ENCODE measurements at places on chromosomes 6 and 20. TPM values are rescaled to one million over a fixed set of nuclear protein-coding genes. Genes with fewer than 3 reads are reported as not detected.
A peak's percentile ranks its signal among the peaks of the same experiment; 100 is the strongest.

DNA sequence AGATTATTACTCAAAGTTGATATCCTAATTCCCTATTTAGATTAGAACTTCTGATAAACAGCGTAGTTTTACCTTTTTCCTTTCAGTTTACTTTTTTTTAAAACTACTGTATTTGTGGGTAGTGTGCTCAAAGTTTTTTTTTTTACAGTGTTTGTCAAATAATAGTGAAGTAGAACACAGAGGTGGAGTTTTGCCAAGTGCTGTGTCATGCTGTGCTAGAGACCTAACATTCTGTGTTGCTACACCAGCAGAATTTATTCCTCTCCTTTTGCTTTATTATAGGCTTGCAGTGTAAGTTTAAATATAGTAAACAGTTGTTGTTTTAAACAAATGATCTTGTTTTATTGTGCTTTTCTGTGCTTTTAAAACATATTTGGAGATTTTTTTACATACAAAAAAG, 125.4 kb downstream of the HIVEP1 start:
- no peak for DNase-seq

DNA sequence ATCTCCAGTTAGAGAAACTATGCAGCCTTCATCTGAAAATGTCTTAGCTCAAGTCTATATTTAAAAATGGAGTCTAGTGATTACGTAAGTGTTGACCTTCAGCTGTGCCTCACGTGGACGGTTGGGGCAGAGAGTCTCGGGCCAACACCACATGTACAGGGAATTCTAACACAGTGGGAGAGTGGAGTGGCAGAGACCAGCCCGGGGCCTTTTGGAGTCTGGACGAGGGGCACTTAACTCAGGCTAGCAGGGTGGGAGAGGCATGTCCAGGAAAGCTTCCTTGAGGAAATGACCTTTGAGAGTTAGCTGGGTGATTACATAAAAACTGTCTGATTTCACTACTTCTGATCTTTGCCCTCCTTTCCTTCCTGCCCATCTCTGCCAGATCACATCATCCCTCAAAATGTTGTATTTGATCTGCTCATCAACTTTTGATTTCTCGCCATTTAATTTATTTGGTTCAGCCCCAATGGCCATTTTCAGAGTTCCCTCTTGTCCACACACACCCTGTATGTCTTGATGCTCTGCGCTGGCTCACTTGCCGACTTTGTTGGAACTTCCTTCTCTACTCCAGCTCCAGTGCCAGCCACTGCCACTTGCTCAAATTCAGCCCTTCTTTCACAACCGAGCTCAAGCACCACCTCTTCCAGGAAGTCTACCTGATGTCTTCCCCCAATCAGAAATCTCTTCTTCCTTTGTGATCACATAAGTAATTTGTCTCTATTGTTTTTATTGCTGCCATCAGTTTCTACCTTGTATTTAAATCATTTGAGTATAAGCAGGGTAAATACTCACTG, 2.6 kb downstream of the ARMC2 start:
- no peak for DNase-seq

GRCh38 chr20:9458138-9458796, 56.1 kb upstream of the LAMP5 start:
- DNase-seq, result no peak

DNA sequence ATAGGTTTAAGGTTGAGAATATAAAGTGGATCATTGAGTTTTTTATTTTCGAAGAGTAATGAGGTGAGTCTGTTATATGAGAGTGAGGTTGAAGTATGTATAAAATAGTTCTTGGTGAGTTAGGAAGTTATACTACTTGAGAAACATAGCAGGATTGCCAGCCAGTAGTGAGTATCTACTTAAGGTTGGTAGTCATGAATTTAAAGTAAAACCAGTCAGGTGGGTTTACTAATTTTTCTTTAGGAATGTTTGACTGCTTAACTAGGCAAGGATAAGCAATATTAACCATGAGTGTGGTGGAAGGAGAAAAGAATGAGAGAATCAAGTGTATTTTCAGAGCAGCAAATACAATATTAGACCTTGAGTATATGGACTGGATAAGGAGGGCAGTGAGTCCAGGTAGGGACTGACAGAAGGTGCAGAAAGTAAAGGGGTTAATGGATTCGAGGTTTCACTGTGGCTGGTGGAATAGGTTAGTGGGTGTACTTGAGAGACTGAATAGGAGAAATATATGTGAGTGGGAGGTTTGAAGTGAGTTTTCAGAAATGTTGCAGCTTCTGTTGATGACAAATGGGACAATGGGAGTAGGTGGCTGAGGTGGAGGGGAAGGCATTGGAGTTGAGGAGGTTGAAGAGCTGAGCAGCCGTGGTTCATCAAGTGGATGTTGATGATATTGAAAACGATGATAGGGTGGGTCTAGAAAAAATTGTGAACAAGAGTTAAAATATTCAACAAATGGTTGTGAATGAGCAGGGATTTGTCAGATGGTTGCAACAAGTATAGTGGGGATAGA, 232.5 kb upstream of the ASCC3 start:
- no peak for DNase-seq

- DNase-seq, result no peak
Measured at GRCh38 chr20:50874111-50874757, 57.0 kb downstream of the ADNP start.

DNA sequence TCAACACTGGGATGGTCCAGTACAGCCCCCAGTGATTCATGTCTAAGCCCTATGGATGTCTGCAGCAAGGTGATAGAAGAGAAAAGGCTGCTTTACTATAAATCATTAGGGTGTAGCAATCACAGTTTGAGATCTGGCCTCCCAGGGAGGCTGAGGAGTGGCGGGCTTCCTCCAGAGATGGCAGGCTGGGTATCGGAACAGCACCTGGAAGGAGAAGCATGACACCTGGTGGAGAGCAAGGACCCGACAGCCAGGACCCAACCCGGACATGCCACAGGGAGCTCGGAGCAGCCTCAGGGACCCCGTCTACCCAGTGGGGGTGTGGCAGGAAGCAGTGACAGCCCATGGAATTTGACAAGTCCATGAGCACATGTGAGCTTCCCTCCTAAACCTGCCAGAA, 114.8 kb upstream of the CD93 start:
- DNase-seq, result no peak

DNA sequence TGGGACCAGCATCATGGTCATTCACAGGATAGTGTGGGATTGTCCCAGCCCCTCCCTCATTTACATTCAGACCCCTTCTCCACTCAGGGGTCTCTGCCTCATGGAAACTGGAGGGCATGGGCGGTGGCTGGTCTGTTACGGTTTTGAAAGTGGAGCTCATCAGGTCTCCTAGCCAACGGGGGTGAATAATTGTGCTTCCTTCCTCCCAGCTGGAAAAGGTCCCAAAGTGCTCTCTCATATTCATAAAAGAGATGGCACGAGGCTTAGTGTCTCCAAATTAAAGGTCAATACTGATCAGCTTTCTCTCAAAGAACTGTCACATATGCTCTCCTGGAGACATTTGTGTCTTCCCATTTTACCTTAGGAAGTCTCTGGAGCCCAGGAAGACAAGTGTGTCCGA, 19.9 kb downstream of the JARID2 start:
- no peak for DNase-seq

DNA sequence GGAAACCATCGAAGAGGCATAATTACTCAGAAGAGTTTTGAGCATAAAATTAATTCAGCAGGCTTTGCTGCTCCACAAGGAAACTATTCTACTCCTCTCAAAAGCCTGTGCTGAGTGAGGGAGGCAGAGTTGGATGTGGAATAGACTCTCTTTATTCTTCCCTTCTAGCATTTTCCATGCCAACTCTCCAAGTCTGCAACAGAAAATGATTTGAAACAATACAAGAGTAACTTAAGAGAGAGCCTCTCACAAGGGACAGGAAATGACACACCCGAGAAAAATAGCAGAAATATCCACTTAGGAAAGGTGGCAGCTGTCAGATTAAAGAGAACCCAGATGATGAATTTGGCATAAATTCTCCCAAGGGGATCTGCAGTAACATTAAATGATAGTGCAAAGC, 26.3 kb upstream of the LAMP5 start:
- no peak for DNase-seq

GRCh38 chr6:361411-362132, 30.0 kb upstream of the IRF4 start:
- no peak for DNase-seq

- DNase-seq, result no peak
Measured at GRCh38 chr6:150535151-150535804, 64.4 kb upstream of the PLEKHG1 start.

DNA sequence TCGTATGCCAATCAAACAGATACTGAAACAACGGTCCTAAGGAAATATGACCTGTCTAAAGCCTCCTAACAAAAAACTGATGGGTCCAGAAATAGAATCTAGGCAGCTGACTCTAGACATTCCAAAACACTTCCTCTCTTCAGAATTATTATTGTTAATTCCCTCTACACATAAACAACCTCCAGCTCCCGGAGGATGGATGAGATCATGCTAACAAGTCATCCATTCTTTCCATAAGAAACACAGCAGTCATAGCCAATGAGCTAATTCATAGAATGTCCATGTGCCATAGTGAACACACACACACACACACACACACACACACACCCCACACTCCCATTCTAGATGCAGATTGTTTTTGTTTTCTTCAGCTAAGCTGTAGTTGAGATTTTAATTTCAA, 44.3 kb downstream of the HDGFL1 start:
- no peak for DNase-seq

- no peak for DNase-seq
Measured at GRCh38 chr6:42572523-42572922, 8.7 kb downstream of the UBR2 start.

DNA sequence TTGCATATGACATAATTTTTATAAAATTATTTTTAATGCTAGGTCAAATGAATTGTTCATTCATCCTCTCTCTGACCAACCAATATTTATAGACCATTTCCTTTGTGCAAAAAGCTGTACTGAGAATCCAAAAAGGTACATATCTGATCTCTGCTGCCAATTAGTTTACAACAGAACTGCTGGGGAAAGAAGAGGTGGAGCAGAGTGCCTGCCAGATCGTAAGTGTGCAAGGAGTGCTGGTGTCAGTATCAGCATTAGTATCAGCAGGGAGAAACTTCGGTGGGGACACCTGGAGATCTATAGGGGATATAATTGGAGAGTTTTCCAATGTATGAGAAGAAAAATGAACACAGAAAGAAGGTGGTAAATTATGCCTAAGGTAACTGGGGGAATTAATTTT, 63.3 kb upstream of the ASF1A start:
- DNase-seq, result no peak

GRCh38 chr6:152595499-152595898, 41.7 kb downstream of the SYNE1 start:
- no peak for DNase-seq

DNA sequence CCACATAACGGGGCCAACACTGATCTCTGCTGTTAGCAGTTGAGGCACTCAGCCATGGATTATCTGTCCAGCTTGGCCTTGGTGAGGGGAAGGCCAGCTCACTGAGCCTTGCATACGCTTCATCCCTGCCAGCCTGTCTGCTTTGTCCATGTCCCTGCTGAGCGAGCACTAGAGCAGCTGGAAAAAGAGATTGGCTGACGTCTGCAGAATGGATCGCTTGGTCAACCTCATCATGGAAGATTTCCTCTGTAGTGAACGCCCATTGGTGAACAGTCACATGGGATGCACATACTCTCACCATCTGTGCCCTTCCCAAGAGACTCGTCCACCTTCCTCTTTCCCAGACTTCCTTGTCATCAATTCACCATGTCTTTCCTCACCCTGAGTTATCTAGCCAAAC, 26.9 kb downstream of the MUC22 start:
- DNase-seq, result no peak

- peak; percentile 70 for DNase-seq
Measured at GRCh38 chr6:39419607-39420006, 97.1 kb upstream of the KCNK16 start.

- DNase-seq, result no peak
Measured at GRCh38 chr20:37303637-37304036, 14.2 kb downstream of the MANBAL start.

DNA sequence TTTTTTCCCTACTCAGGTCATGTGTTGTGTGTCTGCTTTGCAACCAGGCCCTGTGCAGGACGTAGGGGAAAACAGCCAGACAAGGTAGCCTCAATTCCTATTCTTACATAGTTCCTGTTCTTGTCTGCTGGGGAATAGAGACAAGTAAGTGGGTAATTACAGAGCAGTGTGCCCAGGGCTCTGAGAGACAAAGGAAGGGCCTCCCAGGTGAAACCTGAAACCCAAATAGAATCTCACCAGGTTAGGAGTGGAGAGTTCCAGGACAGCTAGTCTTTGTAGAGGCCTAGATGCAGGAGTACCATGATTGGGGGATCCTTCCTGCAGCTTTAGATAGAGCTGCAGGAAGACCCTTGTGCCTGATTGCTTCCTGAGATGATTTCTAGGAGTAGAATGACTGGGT, 48.4 kb downstream of the DHX35 start:
- no peak for DNase-seq

- DNase-seq, result no peak
Measured at GRCh38 chr6:35410131-35410530, 42.0 kb upstream of the FANCE start.

GRCh38 chr20:44409132-44409600, 53.7 kb downstream of the HNF4A start:
- DNase-seq, result no peak

DNA sequence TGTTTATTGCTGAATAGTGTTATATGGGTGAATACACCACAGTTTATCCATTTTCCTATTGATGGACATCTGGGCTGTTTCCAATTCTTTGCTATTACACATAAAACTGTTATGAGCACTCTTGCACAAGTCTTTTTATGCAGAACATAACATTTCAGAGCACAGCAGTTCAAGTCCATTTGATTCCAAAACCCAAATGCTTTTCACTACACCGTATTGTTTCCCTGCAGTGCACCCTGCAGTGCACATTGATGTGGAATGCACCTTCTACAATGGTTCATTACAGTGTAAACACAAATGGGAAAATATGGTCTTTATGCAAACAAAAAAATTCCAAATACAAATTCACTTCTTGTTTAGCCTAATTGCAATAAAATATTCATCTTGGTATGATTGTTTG, 3.6 kb upstream of the SLC2A12 start:
- DNase-seq, result no peak

DNA sequence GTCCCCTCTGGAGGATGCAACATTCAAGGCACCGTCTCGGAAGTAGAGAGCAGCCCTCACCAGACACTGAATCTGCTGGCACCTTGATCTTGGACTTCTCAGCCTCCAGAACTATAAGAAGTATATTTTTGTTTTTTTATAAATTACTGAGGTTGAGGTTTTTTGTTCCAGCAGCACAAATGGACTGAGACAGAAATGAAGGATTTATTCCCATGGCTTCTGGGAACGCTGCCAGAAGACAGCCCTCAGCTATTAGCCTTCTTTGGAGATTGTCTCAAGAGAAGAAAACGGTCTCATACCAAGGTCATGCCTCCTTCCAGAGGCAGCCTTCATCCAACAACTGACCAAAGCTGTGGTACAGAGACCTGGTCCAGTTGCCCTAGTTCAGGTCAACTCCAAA, 85.4 kb downstream of the CHMP4B start:
- DNase-seq, result no peak

GRCh38 chr6:153125032-153125431, 6.0 kb downstream of the RGS17 start:
- no peak for DNase-seq

The ELOVL2 gene
- 0.57 TPM for total RNA-seq

The NRSN2 gene
- 20.8 TPM for total RNA-seq

The TFAP2D gene
- not detected for total RNA-seq

The PAX1 gene
- not detected for total RNA-seq

The TP53TG5 gene
- not detected for total RNA-seq

The PERP gene
- 123 TPM for total RNA-seq

The KCNK15 gene
- total RNA-seq, result 5.3 TPM

The TAAR9 gene
- not detected for total RNA-seq

The JARID2 gene
- 5.8 TPM for total RNA-seq

The HELZ2 gene
- total RNA-seq, result 19.5 TPM

The GSTA3 gene
- not detected for total RNA-seq

The GNAS-AS1 gene
- 0.23 TPM for total RNA-seq

The GLYATL3 gene
- total RNA-seq, result not detected

The DCDC2 gene
- total RNA-seq, result not detected

The PACSIN1 gene
- 2.0 TPM for total RNA-seq

The CD24 gene
- total RNA-seq, result 10.4 TPM
